ENCODE measurements at places on chromosomes 1 and 21. TPM values are rescaled to one million over a fixed set of nuclear protein-coding genes. Genes with fewer than 3 reads are reported as not detected.
A peak's percentile ranks its signal among the peaks of the same experiment; 100 is the strongest.

The PHTF1 gene
- 12.0 TPM for total RNA-seq

DNA sequence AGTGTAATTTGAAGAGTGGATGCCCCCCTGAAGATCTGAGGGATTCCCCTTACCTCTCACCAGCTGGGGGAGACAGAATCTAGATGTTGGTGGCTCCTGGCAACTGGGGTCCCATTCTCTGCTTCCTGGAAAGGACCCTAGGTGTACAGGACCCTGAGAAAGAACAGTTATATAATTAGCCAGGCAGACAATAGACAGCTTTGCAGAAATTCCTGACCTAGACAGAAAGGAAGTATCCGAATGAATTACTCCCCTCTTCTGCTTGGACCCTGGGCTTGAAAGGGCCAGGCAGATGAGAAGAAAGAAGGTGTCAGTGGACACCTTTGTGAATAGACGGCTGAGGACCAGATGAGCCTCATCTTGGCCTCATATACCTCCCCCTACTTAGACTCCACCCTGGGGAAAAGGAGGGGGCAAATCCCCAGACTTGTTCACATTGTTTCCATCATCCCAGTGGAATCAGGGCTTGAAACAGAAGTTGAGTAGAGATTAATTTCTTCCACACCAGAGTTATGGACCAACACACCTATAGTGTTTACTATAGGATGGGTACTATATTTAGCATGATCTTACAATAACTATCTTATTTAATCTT is 1.8 kb upstream of the IQGAP3 start:
- DNase-seq = no peak

- DNase-seq = no peak
Measured at GRCh38 chr1:116371752-116372151, 1.3 kb upstream of the ATP1A1 start.

GRCh38 chr1:236159704-236160539 is 17.6 kb downstream of the GPR137B start:
- DNase-seq = no peak

The TIE1 gene
- 51.1 TPM for total RNA-seq

DNA sequence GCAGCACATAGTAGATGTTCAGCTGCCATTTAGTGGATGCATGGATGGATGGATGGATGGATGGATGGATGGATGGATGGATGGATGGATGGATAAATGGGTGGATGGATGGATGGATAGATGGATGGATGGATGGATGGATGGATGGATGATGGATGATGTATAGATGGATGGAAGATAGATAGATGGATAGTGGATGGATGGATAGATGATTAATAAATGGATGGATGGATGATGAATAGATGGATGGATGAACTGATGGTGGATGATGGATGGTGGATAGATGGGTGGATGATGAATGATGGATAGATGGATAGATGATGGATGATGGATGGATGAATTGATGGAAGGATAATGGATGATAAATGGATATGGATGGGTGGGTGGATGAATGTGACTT is 20.6 kb downstream of the MATN1 start:
- DNase-seq = no peak

- no peak for DNase-seq
Measured at GRCh38 chr21:35764586-35764985, 295.7 kb downstream of the SETD4 start.

GRCh38 chr1:15213341-15213821 is 33.6 kb upstream of the FHAD1 start:
- DNase-seq = no peak

GRCh38 chr1:77313491-77313890 is 31.7 kb downstream of the AK5 start:
- no peak for DNase-seq

DNA sequence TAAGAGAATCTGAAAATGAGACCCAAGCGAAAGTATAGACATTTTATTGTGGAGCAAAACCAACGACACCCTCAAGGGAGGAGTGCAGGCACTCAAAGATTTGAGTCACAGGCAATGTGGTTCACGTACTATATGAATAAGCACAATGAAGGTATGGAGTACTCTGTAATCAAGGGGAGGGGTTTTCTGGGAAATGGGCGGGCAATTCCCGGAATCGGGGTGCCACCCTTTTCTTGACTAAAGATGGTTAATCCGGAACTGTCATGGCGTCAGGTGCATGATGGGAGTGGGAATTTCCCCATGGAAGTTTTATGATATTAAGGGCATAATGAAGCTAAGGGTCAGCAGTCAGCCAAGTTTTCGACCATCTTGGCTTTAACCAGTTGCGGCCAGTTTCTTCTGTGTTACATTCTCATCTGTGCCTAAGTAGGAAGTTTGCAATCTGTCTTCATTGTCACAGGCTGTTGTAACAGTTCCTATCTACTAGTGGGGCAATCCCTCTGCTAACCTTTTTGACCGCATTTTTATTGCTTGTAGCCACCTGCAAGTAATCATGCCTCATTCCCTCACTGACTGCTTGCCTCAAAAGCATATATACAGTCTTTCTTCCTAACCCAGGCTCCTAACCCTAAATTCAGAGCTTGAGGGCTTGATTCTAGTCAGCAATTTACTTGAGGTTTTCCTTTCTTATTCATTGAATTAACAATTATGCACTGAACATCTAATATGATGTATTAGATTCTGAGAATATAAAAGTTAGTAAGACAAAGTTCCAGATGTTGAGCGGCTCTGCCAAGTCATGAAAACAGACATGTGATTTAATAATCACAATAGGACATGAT is 775 bp upstream of the AIM2 start:
- no peak for DNase-seq

- DNase-seq = peak; percentile 91
Measured at GRCh38 chr1:228647523-228648444, 87.5 kb upstream of the RHOU start.

- DNase-seq = no peak
Measured at GRCh38 chr1:42165511-42166210, 1.1 kb upstream of the GUCA2A start.

GRCh38 chr1:8472668-8473067 is 154.8 kb downstream of the SLC45A1 start:
- no peak for DNase-seq

The PGLYRP3 gene
- not detected for total RNA-seq

DNA sequence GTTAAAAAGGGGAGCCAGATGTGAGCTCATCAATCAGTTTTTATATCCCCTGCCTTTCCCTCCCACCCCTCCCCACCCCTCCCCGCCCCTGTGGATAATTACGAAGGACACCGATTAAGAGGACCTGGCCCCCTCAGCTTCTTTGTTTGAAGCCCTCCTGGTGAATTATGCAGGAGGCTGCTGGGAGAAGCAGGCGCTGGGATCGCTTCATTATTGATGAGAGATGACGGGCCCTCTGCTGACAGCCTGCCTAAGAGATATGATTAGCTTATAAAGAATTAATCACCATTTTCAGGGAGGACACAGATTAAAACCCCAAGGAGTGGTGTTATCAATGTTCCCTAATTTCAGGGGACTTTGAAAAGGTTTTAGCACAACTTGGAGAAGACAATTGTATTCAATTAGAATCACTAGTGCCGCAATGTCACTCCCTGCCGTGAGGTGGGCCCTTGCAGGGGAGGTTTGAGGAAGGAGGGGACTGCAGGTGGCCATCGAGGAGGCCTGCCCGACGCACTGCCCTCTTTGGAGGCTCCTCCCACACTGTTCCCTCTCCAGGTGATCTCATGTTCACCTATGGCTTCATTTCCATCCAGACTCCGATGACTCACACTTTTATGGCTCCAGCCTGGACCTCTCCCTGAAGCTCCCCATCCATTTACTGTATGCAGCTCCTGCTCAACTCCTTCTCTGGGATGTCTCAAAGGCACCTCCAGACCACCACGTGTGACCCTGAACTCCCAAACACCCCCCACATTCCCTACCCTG is 67.0 kb upstream of the KLHDC7A start:
- no peak for DNase-seq

GRCh38 chr1:214327514-214327913 is 46.6 kb downstream of the SMYD2 start:
- no peak for DNase-seq

- DNase-seq = peak; percentile 88
Measured at GRCh38 chr1:38328278-38329035, 281.9 kb upstream of the POU3F1 start.

- no peak for DNase-seq
Measured at GRCh38 chr1:99669376-99669775, 23.5 kb downstream of the PALMD start.

DNA sequence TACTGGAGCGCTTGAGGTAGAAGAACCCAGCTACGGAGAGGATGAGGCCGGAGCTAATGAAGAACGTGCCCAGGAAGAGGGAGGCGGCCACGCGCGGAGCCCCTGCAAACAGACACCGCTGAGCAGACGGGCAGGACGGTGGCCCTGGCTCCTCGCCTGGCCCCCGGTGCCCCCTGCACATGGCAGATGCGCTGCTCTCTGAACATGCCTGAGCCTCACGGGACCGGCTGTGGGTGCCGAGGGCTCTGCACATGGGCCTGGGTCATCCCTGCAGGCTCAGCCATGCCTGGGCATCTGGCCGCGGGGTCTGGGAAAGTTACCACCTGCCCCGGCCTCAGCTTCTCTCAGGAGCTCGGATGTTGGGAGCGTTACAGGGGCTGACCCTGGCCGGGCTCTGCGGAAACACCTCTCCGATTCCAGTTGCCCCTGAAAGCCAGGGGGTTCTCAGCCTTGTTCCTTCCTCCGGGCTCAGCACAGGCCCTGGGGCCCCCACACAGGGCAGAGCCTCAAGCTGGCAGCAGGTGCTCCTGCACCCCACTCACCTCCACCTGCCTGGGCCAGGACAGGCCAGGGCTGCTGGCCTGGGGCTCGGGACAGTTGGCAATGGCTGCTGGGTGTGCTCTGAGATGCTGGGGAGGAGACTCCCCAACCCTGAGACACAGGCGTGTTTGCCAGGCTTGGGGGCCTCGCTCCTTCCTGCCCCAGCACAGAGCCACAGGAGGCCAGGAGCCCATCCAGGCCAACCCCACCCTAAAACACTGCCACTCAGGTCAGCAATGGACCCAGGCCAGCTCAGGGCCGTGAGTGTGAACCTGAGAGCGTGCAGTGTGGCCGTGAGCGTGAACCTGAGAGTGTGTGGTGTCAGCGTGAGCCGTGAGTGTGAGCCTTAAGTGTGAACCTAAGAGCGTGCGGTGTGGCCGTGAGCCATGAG is 12.1 kb upstream of the RNF223 start:
- no peak for DNase-seq

DNA sequence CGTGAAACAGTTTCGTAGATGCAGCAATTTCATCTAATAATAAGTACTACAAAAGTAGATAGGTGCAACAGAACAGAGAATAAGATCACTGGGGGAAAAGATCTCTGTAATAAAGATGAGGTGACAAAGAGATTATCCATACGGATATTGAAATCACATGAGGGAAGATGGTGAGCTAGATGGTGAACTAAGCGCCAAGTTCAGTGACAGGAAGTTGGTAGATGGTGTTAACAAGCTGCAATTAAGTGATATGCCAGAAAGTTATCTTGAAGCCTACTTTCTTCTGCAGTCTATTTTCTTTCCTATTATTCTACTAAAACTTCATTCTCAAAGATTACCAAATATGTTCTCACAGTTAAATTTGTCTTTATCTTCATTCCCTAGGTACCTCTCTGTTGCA is 7.1 kb downstream of the LRIF1 start:
- no peak for DNase-seq

The MYOM3 gene
- 2.5 TPM for total RNA-seq

DNA sequence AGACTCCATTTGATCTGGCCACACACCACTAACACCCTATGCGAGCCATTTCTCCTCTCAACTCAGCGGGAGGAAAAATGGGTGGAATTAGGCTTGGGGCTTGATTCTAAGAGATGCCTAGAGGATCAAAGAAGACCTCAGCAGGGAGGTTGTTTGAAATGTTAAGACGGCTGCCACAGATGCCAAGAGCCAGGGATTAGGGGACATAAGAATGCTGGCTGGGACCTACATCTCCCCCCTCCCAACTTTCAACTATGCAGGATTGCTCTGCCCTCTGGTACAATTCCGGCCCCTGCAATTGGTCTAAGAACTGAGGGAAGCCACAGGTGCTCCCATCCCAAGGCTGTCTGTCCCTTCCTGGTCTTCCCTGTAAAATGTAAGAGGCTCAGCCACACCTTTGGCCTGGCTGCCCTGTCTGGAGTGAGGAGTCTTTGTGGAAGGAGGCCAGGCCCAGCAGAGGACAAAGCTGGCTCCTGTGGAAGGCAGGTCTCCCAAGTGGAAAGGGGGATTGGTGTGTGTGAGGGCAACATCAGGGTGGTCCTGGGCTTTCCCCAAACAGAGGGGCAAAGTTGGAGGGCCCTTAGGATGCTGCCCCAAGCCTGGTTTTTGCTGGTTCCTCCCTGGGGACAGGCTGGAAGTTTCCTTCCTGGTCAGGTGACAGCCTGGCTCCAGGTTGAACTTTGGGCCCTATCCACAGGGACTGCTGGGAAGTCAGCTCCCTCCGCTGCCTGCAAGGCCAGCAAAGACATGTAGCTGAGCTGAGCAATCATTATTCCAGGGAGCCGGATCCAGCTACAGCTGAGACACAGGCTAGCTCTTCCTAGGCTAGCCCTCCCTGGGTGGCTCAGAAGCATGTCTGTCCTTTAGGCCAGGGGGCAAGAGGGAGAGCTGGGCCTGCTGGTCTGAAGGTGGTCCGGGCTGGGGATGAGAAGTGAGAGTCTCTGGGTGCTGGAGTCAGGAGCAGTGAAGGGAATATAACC is 34.5 kb upstream of the SYNC start:
- DNase-seq = no peak

- no peak for DNase-seq
Measured at GRCh38 chr1:205142102-205142469, 20.3 kb upstream of the RBBP5 start.

The BRDT gene
- total RNA-seq = not detected

DNA sequence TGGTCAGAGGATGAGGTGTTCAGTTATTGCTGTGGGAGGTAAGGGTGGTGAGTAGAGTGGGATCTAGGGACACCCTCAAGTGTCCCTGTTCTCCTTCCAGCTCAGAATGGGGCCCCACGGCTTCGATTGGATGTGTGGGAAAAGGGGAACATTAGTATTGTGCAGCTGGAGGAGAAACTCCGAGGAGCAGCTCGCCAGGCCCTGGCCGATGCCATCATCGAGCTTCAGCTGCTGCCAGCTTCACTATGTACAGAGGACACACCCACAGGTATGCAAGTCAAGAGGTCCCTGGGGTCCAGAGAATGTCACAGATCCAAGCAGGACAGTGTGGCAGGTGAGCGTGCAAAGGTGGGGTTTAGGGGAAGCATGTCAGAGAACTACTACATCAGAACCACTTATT is 13.9 kb downstream of the HYI start:
- DNase-seq = no peak

GRCh38 chr1:240109130-240109529 is 17.4 kb downstream of the FMN2 start:
- DNase-seq = no peak

The ENTREP3 gene
- total RNA-seq = 38.7 TPM

- no peak for DNase-seq
Measured at GRCh38 chr1:78640462-78640861, 9.2 kb upstream of the IFI44 start.

DNA sequence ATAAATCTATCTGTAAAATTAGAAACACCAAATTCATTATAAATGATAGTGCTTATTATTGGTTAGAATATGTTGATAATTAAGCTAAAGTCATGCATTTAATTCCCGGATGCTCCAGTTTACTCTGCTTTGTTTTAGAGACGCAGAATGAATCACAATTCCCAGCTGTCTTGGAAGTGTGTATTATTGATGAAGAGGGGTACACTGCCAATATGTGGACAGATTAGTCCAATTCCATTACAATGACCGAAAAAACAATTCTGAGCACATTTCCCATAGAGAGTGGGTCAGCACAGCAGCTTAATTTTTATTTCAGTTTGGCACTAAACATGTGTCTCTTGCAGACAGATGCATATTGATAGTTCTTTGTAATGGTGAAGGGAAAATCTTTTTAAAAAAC is 146.7 kb downstream of the KCNT2 start:
- DNase-seq = no peak

GRCh38 chr1:233561708-233562426 is 52.0 kb upstream of the KCNK1 start:
- DNase-seq = no peak

Data from esophagus muscularis mucosa (tissue), 4 donors.